ENCODE measurements at places on chromosomes 11 and 22. TPM values are rescaled to one million over a fixed set of nuclear protein-coding genes. Genes with fewer than 3 reads are reported as not detected.

DNA sequence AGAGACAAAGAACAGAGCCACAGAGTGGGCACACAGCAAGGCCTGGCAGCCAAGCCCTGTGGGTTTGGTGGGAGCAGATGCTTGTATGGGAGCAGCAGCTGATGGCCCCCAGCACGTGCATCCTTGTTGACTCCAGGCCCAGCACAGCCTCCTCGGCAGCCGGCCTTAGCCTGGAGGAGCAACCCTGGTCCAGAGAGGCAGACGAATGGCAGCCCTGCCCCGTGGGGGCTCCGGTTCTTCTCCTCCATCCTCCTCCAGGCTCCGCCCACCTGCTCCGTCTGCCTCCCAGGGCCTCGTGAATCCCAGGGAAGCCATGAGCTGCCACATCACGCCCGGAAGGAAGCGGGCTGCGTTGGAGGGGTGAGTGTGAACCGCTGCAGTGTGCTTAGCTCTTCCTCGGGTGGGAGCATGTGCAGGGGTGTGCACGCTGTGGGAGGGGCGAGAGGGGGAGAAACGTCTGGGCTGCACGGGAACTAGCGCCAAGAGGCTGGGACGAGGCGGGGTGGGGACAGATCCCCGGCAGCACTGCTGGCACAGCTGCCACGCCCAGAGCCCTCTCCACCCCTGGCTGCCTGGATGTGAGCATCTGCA is 36.3 kb upstream of the JAM3 start:
- DNase-seq, result peak; percentile 76

Gene C11orf97
- polyA plus RNA-seq, result not detected

Gene ACRV1
- polyA plus RNA-seq, result not detected

GRCh38 chr22:28986366-28986765 is 75.3 kb downstream of the C22orf31 start:
- no peak for DNase-seq

GRCh38 chr11:80987171-80987570 is 1546.3 kb upstream of the TENM4 start:
- no peak for DNase-seq

Gene OR8A1
- polyA plus RNA-seq, result not detected

Gene TUT1
- polyA plus RNA-seq, result 10.7 TPM

DNA sequence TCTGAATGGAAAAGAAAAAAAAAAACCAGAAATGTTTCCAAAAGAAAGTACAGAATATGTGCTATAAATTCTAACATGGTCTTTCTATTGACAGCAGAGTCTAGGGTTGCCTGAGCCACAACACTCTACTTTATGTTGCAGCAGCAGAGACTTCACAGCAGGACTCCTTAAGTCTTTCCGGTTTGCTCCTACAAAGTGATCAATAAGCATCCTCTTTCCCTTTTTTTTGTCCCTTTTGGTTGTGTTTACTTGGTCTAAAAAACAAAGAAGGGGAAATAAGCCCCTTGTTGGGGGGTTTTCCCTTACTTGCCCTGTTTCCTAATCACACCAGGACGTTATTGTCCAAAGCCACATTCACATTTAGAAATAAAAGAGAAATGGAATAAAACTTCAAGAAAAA is 163.1 kb upstream of the MPPED2 start:
- no peak for DNase-seq

DNA sequence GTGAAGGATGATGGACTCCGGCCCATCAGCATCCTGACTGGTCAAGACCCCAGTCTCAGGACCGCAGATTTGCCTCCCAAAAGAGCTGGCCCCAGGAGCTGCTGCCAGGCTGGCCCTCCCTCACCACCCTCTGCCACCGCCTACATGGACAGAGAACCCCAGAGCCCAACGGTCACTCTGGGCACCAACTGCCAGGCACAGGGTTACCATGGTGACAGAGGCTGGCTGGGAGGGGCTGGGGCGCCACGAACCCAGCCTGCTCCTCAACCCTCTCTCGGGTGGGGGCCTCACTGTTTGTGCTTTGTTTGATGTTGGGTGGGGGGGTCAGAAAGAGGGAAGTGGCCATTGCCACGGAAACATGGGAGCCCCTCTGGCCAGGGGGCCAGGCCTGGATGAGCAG is 55.8 kb downstream of the ELFN2 start:
- DNase-seq, result peak; percentile 44

DNA sequence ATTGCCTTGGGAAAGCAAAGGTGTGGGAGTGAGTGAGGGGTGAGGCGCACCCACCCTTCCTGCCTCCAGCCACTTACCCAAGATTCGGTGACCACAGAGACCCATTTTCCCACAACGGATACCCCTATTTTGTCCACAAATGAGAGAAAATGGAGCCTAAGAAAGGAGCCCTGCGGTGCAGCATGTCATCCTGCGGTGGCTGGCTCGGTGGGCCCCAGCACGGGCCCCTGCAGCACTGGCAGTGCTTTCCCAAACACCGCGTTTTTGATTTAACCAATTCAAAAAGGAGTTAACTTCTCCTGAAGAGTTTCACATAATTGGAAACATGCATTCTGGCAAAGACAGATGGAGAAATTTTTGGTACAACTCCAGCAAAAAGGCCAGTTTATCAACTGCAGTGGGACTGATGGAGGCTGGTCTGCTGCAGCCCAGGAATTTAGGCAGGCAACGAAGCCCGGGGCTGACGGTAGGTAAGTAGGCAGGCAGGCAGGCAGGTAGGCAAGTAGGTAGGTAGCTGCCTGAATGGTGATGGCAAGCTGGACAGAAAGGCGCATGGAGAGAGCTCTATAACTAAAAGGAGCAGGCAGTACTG is 84.2 kb downstream of the FDX1 start:
- no peak for DNase-seq

Gene KCNJ11
- 18.6 TPM for polyA plus RNA-seq

Gene DDI1
- not detected for polyA plus RNA-seq

DNA sequence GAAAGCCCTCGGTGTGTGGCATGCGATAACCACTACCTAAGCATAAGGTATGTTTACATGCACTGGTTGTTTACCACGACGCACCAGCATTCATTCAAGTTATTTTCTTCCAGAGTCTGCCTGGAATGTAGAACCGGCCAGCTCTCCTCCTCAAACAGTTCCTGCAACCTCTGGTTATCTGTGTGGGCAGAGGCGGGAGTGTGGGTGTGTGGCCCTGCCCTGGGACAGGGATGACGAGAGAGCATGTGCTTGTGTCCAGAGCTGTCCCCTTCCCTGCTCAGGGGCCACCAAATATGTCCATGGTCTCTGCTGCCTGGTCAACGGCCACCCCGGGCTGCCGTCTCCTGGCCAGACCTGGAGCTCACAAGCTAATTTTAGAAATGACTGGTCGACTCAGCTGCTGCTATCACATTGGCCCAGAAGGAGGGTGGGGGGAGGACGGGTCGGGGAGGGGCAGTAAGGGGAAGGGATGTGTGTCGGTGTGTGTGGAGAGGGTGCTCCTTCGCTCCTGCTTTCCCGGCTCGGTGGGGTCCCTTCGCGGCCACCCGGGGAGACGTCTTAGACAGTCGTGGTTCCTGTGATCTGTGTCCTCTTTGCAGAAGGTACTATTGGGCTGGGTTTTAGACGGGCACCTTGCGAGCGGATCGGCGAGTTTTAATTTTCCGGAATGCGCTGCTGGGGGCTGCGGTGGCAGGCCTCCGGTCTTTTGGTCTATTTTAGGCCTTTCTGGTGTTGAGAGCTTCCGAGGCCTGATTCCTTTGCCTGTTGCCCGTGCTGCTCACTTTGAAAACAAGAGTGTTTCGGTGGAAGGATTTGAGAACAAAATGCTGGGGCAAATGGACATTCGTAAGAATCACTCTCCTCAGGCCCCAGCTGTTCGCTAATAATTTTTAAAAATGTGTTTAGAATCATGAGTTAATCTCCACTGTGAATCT is at the start of gene MYO18B:
MYO18B (plus strand) TSS at position 497 of the 935 bp plus-strand sequence. CDS start 18,905 bp downstream, outside the sequence.
- DNase-seq, result peak; percentile 64
